ENCODE measurements at places on chromosomes 7 and 10.

- DNase-seq: no peak
These were observed 644.4 kb downstream of the KCNMA1 start for GRCh38 chr10:76993213-76993612.

DNA sequence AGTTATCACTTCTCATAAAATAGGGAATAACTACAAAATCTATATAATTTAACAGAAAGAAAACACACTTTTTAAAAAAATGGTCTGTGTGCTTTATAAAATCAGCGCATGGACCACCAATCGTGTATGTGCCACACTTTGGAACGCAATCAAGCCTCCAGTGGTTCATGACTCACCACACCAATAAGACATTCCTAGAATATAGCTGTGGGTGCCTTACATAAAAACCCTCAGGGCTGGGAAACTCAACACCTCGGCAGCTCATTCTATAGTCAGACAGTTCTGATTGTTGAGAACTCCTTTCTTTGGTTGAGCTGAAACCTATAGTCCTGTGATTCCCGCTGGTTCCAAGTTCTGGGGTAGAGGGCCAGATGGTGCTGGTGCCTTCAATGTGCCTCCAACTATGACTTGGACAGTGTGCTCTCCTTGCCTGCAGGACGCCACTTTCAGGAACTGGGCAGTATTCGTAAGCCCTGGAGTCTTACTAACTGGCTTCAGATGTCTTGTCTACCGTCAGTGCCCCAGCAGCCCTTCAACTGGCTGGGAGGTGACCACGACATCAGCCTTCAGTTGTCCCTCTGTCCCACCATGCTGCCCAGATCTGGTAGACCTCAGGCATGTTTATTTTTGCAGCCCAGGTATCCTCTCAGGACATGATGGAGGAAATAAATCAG is 135.7 kb upstream of the GDF10 start:
- no peak for DNase-seq

DNA sequence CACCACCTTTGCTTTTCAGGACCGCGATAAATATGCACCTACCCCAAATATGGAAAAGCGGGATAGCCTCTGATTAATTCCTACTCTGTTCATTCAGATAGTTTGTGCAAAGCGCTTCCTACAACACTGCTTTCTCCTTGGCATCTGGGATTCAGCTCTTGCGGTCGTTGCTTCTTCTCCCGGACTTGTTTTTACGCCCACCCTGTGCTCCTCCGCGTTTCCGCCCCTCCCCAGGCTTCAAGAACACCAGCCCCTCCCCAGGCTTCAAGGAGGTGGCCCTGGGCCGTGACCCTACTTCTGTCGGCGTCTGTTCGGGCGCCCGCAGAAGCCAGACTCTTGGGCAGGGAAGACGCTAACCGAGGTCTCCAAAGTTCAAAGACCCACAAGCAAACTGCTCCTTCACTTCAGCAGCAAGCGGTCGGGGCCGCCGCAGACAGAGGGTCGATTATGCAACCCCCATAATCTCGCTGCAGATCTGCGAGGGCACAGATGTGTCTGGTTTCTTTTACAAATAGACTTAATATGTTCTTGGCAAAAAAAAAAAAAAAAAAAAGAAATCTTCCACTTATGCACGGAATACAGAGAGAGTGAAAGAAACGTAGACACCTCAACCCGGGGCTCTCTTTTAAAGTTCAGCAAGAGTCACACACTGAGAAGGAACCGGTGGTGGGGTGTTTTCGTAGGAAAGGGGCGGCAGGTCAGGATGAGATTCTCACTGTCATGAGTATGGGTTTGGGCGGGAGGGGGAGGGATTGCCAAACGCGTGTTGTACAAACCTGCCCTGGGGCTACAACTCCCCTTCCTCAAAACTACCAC is 1.9 kb downstream of the DLX5 start:
- DNase-seq: no peak

DNA sequence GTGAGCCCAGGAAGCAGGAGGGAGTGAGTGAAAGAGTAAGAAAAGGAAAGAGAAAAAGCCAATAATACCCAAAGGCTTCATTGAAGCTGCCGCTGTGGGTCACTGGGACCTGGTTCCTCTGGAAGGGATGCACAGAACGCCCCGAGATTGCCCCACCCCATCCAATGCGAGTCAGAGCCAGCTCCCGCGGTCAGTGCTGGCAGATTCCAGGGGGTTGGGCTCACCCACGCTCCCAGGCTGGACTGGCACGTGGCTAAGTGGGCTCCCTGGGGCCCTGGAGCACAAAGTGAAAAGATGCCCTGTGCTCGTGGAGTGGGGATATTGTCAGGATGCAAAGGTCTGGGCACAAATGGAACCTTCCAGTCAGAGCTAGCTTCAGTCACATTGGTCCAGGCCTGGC is 117.0 kb downstream of the OAT start:
- no peak for DNase-seq

DNA sequence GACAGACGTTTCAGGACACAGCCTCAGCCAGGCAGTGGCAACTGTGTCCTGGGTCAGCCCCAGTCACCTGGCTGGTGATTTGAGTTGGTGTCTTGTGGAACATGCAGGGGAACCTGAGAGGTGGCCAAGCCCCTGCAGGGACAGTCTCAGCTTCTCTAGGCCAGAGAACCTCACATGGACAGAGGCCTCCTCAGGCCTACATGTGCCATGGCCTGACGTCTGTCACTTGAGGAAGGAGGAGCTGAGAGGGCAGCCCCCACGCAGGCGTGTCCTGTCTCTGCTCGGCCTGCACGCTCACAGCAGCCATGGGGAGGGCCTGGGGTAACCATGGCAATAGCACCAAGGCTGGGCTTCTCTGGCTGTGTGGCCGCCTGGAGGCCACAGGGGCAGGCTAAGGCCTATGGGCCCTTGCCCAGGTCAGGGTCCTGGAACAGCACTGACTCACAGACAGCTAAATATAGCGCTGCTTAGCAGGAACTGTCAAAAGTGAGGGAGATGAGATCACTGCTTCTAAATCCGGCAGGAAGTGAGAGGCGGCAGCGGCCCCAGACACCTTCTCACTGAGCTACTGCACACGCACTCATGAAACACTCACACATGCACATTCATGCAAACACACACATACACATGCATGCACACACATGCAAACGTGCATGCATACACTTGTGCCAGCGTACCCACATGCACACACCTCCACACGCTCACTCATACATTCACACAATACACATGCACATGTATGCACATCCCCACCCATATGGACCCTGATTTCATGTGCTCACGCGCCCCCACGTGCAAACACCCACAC is 57.0 kb downstream of the YKT6 start:
- peak; percentile 75 for DNase-seq

DNA sequence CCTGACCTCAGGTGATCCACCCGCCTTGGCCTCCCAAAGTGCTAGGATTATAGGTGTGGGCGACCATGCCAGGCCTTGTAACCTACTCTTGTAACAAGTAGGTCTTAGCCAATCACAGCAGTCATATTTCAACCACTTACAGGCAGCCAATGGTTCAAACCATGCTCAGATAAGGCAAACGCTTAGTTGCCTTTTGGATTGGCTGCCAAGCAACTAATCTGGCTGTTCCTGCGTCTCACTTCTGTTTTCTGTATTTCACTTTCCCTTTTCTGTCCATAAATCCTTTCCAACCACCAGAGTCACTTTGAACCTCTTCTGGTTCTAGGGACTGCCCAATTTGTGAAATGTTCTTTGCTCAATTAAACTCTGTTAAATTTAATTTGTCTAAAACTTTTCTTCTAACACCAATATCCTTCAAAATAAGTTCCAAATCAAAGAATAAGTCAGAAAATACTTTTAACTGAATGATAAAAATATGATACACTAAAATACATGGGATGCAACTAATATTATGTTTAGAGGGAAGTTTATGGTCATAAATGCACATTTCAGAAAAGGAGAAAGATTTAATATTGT is 19.1 kb upstream of the PRF1 start:
- DNase-seq: no peak

DNA sequence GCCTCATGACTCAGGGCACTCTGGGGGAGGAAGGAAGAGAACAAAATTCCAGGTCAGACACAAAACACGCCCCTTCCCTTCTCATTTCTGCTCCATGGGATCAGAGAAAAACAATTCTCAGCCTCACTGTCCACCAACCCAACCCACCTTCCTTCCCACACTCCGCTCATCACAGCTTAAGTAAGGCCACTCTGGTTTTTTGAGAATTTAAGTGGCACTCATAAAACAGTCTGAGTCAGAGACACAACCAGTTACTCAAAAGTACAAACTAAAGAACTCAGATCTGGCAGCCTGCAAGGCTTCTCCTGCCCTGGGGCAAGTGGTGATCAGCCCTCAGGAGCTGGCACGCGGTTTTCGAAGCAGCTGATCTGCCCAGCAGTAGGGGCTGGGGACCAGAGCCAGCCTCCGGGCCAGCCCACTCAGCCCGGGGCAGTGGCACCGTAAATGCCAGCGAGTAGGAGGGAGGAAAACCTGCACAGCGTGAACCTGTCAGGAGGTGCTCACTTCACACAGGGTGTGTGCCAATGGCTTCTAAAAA is 39.1 kb upstream of the ABLIM1 start:
- DNase-seq: no peak

GRCh38 chr10:2619916-2620315 is 447.4 kb upstream of the PFKP start:
- no peak for DNase-seq

DNA sequence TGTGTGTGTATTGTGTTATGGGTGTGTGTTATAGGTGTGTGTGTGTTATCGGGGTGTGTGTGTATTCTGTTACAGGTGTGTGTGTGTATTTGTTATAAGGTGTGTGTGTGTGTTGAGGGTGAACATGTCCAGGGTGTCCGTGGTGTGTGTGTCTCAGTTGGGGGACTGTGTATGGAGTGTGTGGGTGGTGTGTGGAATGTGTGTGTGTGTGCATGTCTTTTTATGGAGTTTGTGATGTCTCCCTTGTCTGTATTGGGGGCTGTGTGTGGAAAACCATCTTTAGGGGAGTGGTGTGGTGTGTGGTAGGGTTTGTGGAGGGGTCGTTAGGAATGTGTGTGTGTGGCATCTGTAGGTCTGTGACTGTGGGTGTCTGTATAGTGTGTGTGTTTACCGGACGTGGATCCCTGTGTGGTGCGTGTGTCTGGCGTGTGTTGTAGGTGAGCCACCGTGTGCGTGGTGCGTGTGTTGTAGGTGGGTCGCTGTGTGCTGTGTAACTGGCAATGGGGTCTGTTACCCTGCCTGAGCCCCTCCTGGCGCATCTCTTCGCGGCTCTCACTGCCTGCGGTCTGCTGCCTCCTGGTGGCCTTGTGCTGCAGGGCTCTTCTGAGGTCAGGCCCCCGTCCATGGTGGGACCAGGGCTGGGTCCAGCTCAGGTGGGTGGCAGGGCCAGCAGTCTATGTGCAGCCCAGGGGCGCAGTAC is 61.7 kb downstream of the PALD1 start:
- peak; percentile 46 for DNase-seq

- DNase-seq: no peak
These were observed 171.4 kb upstream of the NUPR2 start for GRCh38 chr7:56287429-56288138.

DNA sequence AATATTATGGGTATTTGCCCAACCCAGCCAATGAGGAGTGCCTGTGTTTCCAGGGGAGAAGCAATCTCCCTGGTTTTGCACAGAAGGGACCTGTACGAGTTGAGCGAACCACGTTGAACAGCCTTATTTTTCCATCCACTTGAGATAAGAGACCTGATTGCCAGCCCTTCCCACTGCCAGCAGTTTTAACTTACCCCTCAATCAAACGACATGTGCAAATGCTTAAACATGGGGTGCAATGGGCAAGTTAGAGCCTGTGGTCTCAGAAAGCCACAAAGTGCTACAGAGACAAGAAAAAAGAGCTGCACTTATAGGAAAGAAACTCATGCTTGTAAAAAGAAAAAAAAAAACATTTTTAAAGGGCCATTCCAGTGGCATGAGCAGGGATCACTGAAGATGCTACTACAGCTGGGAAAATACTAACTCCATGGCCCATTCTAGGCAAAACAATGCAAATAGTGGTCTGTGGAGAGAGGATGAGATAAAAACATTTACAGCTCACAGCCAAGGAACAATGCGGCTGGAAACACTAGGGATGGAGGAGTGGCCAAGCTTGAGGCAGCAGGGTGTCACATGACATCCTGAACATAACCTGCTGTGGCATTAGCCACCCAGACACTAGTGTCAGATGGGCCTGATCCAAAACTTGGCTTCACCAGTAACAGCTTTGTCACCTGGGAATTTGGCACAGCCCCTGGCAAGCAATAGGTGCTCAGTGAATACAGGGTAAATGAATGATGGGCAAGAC is 162.8 kb downstream of the ELMO1 start:
- no peak for DNase-seq

DNA sequence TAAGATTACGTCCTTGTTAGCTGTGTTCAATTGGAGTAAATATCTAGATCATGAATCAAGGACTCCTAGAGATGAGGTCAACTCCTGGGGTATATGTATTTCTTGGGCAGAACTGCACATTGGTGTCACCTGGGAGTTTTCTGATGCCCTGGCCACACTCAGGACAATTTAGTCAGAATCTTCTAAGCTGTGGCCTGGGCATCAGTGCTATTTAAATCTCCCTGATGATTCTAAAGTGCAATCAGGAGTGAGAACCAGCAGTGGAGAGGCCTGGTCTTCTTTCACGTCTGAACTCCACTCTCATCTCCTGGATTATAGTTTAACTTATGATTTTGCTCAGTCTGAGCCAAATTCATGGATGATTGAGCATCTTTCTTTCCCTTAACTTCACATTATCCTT is 218.0 kb downstream of the BMPER start:
- DNase-seq: no peak

DNA sequence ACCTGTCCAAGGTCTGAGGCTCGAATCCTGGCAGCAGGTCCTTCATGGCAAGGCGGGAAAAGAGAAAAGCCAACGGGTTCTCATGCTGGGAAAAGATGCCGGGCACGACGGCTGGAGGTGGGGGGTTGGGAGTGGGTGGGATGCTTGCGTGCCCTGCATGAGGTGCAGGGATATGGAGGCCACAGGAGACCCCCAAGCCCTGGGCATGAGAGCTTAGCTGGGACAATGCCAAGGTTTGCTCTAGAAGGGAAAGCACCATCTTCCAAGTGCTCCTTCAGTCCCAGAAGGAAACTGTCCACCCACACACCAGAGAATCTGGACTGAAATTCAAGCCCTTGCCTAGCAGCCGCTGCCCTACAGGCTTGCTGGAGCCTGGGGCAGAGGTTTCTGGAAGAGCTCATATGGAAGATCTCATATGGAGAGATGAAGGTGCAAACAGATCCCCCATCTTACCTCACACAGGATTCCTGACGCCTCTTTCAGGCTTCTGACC is 64.3 kb downstream of the ZRANB1 start:
- DNase-seq: no peak

All from stimulated activated naive CD8-positive, alpha-beta T cell treated with anti-CD3 and anti-CD28 coated beads, Interleukin-15, Interleukin-2, amounts not matched to agents 100 U/mL and 50 U/mL, for 24 hours (primary cell).